GM10248 (cell line): ENCODE measurements at places on chromosomes 1 and 21.
A peak's percentile ranks its signal among the peaks of the same experiment; 100 is the strongest.

- DNase-seq = peak; percentile 57
These were observed 1.5 kb downstream of the HIPK1 start for GRCh38 chr1:113930499-113931161.

DNA sequence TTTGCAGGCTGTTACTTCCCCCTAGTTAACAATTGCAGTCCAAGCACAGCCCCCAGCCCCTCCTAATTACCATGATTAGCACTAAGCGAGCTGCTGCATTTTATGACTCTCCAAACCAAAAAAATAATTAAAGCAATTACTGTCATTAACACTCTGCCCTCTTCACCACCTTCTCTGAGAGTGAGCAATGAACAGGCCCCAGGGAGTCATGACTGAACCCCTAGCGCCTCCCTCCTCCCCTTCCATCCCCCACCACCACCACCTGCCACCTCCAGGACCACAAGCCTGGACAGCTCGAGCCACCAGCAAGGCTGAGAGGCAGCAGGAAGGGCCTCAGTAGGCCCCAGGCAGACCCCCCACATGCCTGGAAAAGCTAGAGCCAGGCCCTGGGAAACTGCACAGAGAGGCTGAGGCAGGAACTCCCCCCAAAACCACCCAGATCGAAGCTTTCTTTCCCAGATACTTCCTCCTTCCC lies 35.5 kb upstream of the ZC3H12A start:
- DNase-seq = no peak

DNA sequence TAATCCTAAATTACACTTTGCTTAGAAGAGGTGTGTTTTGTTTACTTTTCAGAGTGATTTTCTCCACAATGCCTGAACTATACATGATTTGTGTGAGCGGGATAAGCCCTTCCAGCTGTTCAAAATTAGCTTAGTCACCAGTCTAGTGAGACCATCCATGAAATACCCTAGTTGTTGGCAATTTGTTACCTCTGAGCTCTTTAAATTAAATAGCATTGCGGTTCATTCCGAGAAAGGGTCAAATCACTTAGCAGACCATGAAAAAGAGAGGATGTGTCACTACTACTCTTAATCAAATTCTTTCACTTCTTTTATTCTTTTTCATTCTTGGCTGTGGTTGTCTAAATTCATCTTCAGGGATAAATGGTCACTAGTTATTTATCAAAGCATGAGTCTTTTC lies 11.9 kb upstream of the VAV3 start:
- DNase-seq = no peak

DNA sequence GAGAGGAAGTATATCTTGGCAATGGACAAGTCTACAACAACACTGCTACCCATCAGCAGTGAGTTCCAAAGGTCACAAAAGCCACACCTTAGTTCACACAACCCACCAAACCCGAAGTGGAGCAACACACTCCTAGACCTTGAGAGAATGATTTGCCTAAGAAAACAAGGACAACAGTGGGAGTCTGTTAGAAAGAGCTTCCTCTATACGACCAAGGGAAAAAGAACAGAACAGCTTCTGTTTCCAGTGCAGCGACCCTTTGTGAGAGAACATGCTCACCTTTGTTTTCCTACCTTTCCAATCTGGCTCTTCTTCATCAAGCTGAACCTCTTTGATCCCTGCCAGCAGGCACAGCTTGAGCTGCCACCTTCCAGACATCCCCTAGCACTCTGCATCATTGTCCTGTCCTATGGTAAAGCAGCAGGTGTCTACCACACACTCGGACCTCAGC lies 56.7 kb upstream of the PALMD start:
- DNase-seq = no peak

DNA sequence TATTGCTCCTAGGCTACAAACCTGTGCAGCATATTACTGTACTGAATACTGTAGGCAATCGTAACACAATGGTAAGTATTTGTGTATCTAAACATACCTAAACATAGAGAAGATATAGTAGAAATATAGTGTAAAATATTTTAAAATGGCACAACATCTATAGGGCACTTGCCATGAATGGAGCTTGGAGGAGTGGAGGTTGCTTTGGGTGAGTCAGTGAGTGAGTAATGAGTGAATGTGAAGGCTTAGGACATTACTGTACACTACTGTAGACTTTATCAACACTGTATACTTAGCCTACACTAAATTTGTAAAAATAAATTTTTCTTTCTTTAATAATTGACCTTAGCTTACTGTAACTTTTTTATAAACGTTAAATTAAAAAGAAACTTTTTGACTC lies 7.9 kb downstream of the LEFTY2 start:
- DNase-seq = no peak

GRCh38 chr1:88751714-88752113 lies 67.6 kb downstream of the PKN2 start:
- DNase-seq = no peak

DNA sequence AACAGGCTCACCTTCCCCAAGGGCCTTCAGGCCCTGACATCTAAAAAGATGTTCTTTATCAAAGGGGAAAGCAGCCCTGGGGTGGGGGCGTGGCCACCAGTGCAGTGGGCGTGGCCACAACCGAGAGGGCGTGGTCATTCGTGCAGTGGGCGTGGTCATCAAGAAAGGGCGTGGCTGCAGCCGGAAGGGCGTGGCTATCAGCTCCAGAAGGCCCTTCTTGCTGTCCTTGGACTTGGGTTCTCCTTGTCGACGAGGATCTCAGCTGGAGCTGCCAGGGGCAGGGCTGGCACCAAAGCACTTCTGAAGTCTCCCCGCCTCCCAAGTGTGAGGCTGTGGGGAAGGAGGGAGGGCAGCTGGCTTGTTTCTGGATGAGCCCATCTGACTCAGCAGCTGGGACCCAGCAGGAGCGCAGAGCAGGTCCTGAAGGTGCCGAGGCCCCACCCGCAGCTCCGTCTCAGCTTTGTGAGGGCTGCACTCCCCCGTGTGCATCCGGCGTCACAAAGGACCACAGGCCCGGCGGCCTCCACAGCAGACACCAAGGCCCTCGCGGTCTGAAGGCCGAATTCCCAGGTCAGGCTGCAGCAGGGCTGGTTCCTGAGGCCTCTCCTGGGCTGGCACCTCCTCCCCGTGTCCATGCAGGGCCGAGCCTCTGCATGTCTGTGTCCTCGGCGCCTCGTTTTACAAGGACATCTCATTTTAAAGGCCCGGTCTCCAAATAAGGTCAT lies 12.8 kb downstream of the PDE9A start:
- DNase-seq = no peak

DNA sequence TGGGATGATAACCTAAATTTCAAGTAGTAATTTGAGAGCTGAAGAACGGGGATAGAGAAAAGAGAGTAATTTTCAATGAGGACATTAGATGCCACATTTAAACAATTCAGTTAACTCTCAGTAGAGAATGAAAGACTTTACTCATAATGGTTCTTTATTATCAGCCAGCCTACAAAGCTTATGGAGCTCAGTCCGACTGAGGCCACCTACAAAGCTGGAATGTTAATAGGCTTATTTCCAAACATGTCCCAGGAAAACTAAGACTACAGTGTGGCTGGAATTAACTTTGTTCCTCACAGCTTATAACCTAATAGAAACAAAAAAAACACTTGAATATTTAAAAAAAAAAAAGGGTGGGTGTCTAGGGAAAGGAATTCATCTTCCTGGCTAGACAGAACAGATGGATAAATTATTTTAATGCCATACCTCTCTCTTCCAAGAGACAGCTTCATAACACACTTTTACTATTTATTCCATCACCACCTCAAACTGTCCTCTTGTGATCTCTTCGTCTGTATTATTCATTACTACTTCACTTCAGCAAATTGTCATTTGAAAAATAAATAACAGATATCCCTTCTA lies 9.8 kb downstream of the SLC19A2 start:
- DNase-seq = no peak

- DNase-seq = no peak
These were observed 4.2 kb downstream of the LY9 start for GRCh38 chr1:160800142-160800541.

- DNase-seq = no peak
These were observed 5.8 kb downstream of the ITPKB start for GRCh38 chr1:226733304-226733703.

DNA sequence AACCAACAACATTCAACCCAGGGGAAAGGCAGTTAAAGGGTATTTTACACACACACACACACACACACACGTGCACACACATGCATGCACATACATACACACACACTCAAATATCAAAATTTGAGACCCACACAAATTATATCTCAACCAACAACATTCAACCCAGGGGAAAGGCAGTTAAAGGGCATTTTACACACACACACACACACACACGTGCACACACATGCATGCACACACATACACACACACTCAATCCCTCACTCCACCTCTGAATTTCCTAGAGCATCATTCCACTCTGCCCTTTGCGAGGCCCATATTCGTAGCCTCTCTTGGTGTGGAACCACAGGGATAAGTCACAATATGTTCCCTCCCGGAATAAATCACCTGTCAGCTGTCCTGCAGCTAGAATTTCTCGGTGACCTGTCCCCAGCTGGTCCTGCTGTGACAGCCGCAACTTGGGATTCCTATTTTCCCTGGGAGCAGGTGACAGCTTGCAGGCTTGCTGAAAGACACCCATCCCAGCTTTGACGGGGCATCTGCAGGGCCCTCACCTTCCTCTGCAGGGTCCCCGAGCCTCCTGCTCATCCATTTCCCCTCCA lies 122.7 kb downstream of the PSMG1 start:
- no peak for DNase-seq

DNA sequence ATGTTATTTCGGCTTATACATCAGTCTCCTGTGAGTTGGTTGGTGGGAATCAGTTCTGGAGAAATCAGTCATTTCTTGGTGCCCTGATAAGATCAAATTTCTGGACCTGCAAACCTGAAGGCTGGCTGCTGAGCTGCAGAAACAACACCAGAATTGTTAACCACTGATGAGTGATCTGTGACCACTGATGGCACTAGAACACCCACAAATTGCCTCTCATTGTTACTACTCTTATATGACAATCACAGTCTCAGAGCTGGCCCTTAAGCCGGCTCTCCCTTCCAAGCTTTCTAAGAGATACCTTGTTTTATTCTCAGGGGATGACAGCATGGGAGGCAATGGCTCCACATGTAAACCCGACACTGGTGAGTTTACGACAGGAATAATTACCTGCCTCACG lies 1.9 kb downstream of the C1orf162 start:
- no peak for DNase-seq

GRCh38 chr1:174761901-174762585 lies 237.7 kb upstream of the CACYBP start:
- no peak for DNase-seq
